ENCODE measurements at places on chromosomes 3 and 15.

- H3K4me1 ChIP-seq, result no peaks in the 10 kb centered on the region
- H3K27ac ChIP-seq, result no peak overlapping the region
- H3K36me3 ChIP-seq, result no peaks in the 10 kb centered on the region
- peaks cover 29% of the 10 kb centered on the region for H3K27me3 ChIP-seq
Observed at GRCh38 chr15:96474231-96474664, 143.7 kb downstream of the NR2F2 start.

DNA sequence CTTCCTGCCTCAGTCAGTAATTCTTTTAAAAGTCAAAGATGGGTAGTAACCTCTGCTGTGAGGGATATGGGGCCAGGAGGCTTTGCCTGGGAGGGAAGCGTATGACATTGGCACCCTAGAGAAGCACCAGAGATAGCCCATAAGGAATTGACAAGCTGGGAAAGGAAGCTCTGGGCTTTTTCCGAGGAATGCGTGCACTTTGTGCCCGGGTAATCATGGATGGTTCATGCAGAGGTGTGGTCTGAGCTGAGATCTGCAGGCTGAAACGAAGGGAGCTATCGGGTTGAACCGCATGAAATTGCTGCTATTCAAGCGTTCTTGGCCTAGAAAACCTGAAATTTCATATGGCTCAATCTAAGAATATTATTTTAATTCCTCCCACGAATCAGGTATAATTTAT is 127.7 kb upstream of the TLE3 start:
- H3K4me3 ChIP-seq, result no peak overlapping the region
- H3K27me3 ChIP-seq, result peaks cover 3% of the 10 kb centered on the region
- no peaks in the 10 kb centered on the region for H3K36me3 ChIP-seq
- no peaks in the 10 kb centered on the region for H3K4me1 ChIP-seq
- H3K27ac ChIP-seq, result no peak overlapping the region
- peak; percentile 8 for DNase-seq

DNA sequence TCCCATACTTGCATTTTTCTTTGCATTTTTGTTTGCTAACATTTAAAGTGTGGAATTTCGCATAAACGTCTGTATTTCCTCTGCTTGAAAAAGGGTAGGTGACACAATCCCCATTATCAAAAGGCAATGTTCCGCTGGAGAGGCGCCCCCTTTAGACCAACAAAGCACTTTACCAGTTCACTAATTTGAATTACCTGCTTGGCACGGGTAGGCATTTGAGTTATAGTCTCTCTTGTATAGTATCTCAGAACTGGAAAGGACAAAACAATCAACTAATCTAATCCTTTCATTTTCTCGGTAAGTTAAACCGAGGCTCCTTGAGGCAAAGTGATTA is 775 bp upstream of the CCDC39 start:
- H3K4me1 ChIP-seq, result no peaks in the 10 kb centered on the region
- H3K36me3 ChIP-seq, result no peaks in the 10 kb centered on the region
- peaks cover 17% of the 10 kb centered on the region for H3K27me3 ChIP-seq
- DNase-seq, result peak; percentile 84
- H3K27ac ChIP-seq, result peak overlapping the region; percentile 14

- no peak overlapping the region for H3K4me3 ChIP-seq
- no peak overlapping the region for H3K27ac ChIP-seq
- no peaks in the 10 kb centered on the region for H3K4me1 ChIP-seq
- DNase-seq, result no peak
- no peaks in the 10 kb centered on the region for H3K27me3 ChIP-seq
Observed at GRCh38 chr3:113574213-113574612, 41.9 kb downstream of the SIDT1 start.

GRCh38 chr3:122919291-122919610 is 108.3 kb downstream of the SEMA5B start:
- H3K27ac ChIP-seq, result no peak overlapping the region
- no peaks in the 10 kb centered on the region for H3K36me3 ChIP-seq
- no peak for DNase-seq
- H3K4me1 ChIP-seq, result no peaks in the 10 kb centered on the region
- peaks cover 29% of the 10 kb centered on the region for H3K27me3 ChIP-seq

DNA sequence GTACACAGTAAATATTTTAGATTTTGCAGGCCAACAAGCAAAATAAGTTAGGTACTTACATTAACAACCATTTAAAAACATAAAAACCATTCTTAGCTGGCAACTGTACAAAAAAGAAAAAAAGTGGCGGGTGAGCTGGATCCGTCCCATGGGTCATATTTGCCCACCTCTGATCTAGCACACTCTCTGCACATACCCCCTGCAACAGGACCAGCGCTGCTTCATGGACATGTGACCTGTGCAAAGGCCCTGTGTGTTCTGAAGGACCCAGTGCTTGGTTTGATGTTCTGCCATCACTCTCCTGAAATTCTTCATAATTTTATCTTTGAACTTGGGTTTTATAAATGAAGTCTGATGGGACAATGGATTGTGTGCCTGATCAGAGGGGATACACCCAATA is 72.5 kb upstream of the ACAN start:
- no peak for DNase-seq
- H3K4me1 ChIP-seq, result peaks cover 4% of the 10 kb centered on the region
- no peaks in the 10 kb centered on the region for H3K36me3 ChIP-seq
- no peak overlapping the region for H3K4me3 ChIP-seq
- H3K27ac ChIP-seq, result no peak overlapping the region

DNA sequence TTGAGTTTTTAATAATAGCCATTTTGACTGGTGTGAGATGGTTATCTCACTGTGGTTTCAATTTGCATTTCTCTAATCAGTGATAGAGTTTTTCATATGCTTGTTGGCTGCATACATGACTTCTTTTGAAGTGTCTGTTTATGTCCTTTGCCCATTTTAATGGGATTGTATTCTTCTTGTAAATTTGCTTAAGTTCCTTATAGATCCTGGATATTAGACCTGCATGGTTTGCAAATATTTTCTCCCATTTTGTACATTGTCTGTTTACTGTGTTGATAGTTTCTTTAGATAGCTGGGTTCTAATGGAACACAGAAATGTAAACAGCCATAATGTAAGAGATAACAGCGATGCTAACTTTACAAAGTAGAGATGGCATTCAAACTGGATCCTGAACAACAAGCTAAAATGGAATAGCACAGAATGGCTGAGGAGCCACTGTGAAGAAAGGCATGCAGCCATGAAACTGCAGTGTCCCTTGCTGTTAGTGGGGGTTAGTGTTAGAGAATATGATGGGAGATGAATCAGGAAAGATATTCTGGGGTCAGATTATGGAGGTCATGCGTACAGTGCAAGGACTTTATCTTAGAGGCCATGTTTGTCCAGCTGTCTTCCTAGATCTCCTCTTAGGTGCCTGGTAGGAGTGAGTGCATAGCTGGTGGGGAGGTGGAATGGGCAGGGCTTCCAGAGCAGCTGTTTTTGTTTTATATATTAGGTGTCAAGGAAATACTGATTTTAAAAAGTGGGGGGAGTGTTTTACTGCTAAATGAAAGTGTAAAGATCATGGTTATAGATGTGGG is 48.1 kb downstream of the BBS4 start:
- H3K27me3 ChIP-seq, result no peaks in the 10 kb centered on the region
- no peak for DNase-seq
- H3K4me1 ChIP-seq, result peaks cover 15% of the 10 kb centered on the region
- H3K36me3 ChIP-seq, result peaks cover 74% of the 10 kb centered on the region
- H3K27ac ChIP-seq, result no peak overlapping the region

Measured in endodermal cell (in vitro differentiated cells).